ENCODE measurements at places on chromosomes 16 and 17.

DNA sequence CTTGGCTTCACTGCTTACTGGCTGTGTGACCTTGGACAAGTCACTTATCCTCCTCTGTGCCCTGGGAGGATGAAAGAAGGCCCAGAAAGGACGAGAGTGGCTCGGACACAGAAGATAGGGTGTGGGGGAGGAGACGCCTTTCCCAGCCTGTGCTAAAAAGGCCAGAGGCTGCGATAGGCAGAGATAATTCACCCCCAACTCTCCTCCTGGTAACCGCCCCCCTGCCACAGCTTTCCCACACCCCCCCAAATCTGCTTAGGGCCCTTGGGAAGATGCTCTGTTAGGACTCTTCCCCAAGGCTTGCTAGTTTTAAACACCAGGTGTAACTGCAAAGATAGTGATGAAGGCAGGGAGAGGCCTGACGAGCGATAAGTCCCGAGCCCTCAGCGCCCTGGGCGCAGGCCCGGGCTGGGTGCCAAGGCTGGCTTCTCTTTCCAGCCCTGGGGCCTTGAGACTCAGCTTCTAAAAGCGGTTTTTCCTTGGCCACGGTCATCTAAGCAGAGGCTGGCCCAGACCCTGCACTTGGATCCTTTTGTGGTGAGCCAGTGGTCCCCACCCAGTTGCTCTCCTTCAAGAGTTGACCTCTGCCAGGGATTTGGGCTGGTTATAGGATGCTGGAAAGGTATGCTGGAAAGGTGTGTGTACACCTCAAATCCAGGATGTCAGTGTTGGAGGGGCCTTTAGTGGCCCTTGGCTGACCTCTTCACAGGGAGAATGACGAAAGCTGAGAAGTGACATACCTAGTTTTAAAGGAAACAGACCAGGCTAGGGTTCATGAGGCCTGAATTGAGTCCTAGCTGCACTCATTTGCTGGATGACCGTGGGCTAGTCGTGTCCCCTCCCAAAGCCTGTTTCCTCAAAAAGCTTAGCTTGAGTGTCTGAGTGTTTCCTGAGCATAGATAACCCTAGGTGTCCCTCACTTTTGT, 3.4 kb upstream of the PPP1R9B start:
- no peak for DNase-seq

- DNase-seq: no peak
These were observed 1.4 kb downstream of the GOT2 start for GRCh38 chr16:58732545-58733247.

DNA sequence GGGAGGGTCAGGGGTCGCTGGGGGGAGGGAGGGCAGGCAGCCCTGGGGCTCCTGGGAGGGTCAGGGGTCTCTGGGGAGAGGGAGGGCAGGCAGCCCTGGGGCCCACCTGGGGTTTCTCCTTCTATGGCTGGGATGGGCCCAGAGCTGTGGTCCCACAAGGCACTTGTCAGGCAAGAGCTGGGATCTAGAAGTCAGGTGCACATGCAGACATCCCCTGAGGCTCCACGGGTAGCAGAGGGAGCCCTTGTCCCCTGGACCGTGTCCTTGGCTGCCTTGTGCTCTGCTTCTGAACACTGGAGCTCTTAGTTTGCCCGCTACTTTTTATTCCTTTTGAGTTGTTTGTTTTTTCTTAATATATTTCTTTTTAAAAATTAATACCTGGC, 1.8 kb downstream of the TUBB3 start:
- no peak for DNase-seq

DNA sequence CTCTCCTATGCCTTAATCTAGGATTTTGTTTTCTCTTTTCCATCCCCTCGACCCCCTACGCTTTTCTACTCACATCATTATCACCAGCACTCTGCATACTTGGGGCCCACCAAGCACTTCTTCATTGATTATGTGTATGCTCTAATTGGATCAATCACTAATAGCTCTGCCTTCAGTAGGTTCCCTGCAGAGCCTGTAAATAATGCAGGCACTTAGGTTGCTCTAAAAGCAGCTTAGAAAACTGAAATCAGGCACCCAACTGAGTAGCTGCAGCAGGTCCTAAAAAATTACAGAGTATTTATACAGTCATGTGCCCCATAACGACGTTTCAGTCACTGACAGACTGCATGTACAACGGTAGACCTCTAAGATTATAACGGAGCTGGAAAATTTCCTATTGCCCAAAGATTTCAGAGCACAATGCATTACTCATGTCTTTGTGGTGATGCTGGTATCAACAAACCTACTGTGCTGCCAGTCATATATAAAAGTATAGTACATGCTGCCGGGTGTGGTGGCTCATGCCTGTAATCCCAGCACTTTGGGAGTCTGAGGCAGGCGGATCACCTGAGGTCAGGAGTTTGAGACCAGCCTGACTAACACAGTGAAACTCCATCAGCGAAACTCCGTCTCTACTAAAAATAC, 280.4 kb downstream of the HS3ST3B1 start:
- DNase-seq: no peak

GRCh38 chr16:8199390-8199789, 390.9 kb downstream of the TMEM114 start:
- DNase-seq: no peak

- DNase-seq: no peak
These were observed 14.3 kb upstream of the TMED6 start for GRCh38 chr16:69365901-69366300.

- no peak for DNase-seq
These were observed 101.6 kb upstream of the CES5A start for GRCh38 chr16:55976815-55977214.

GRCh38 chr17:47188271-47188875, 722 bp downstream of the CDC27 start:
- no peak for DNase-seq

- no peak for DNase-seq
These were observed 59.6 kb downstream of the ANKFY1 start for GRCh38 chr17:4204190-4204589.

GRCh38 chr17:43309505-43310332, 75.9 kb upstream of the RNU2-1 start:
- no peak for DNase-seq

GRCh38 chr17:28661635-28662526, at the start of the genes SDF2 and SUPT6H:
Gene SDF2 (minus strand): TSS chr17:28661906. CDS start chr17:28661876, 30 bp downstream.
Gene SUPT6H (plus strand): TSS chr17:28662205. CDS start chr17:28673402, 11,197 bp downstream.
- DNase-seq: peak; percentile 86

DNA sequence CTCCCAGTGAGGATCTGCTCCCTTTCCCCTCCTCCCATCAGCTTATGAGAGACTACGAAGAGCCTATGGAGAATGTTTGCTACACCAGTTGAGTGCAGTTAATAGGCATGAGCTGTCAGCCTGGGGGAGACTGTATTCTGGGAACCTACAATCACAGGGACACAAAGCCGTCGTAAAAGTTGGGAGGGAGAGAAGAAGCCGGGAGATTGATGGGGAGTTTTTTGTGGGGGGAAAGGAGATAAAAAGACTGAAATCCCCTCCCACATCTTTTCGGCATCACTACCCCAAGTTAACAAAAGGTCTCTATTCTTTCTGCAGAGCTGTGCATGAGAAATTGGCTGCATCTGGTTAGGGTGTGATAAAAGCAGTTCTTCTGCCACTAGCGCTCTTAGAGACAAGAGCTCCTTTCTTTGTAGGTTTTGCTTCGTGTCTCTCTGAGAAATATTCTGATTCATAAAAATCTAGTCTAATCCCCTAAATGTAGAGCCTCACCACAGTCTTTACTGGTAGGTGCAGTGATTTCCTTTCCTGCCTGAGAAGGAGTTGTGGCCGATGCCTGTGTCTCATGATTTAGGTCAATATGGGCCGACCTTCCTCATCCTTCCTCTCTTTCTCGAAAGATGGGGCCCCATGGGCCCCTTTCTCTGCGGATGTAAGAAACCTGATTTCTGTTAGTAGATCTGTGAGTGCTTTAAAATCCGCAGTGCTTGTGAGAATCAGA, 77.4 kb downstream of the BPTF start:
- no peak for DNase-seq

DNA sequence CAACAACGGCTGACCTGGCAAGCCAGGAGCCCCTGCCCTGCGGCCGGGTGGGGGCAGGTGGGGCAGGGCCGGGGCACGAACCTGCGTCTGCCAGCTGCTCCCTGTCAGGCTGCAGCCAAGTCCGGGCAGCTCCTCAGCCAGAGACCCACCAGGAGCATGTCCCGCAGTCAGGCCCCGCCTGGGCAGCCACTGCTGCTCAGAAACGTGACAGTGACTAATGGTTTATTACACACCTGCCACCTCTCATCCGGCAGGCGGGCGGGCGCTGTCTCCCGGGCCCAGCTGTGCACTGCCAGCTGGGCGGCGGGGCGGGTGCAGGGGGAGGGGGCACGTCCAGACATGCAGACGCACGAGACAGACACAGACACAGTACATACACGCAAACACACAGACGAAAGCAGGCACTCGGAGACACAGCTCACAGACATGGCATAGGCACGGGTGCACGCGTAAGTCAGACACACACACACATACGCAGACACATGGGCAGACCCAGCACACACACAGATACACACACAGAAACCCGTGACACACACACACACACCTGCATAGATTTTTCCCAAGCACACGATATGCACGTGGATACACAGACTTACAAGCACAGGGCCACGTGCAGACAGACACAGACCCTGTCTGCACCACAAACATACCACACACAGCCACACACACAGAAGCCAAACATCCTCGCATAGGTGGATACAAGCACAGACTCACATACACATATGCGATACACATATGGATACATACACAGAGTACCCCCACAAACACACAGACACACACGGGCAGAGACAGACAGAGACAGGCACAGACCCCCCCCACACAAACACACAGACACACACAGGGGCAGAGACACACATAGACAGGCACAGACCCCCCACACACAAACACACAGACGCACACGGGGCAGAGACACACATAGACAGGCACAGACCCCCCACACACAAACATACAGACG, 248.3 kb upstream of the CIBAR2 start:
- DNase-seq: no peak

DNA sequence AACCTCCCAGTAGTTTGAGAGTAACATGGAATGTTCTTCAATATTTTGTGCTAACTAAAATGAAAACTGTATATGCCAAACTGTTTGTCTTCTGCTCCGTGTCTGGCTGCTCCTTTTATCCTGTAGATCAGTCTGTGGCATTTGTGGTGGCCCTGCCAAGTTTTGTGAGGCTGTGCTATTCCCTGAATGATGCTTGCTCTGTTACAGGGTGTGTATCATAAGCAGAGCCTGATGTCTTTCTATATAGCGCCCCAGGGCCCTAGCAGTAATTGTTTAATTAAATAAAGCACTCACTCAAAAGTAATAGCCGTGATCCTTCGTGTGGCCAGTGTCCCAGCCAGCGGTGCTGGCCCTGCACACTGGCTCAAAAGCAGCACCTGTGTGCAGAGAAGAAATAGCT, 27.8 kb upstream of the NAT9 start:
- DNase-seq: no peak

DNA sequence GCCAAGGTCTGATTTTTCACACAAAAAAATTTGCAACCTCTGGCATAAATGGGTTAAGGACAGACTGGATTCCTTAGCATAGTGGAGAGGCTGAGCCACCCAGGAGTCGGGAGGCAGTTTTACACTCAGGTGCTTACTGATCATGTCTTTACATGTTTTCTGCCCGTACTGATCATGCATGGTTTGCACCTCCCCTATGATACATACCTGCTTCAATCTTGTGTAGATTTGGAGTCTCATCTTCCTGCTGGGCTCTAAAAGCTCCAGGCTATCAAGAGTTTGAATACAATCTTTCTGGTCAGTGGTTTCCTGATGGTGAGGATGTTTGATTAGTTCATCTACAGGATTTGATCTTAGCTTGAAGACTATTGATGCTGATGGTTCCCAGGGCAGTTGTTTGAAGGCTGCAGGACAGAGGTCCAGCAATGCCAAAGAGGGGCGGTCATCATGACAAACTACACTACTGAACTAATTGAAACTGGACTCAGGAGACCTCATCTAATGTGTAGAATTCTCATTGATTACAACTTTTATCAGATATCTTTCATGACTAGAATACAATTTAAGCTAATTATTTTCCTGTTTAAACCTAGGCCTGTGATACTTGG, 6.9 kb downstream of the C1QBP start:
- no peak for DNase-seq

DNA sequence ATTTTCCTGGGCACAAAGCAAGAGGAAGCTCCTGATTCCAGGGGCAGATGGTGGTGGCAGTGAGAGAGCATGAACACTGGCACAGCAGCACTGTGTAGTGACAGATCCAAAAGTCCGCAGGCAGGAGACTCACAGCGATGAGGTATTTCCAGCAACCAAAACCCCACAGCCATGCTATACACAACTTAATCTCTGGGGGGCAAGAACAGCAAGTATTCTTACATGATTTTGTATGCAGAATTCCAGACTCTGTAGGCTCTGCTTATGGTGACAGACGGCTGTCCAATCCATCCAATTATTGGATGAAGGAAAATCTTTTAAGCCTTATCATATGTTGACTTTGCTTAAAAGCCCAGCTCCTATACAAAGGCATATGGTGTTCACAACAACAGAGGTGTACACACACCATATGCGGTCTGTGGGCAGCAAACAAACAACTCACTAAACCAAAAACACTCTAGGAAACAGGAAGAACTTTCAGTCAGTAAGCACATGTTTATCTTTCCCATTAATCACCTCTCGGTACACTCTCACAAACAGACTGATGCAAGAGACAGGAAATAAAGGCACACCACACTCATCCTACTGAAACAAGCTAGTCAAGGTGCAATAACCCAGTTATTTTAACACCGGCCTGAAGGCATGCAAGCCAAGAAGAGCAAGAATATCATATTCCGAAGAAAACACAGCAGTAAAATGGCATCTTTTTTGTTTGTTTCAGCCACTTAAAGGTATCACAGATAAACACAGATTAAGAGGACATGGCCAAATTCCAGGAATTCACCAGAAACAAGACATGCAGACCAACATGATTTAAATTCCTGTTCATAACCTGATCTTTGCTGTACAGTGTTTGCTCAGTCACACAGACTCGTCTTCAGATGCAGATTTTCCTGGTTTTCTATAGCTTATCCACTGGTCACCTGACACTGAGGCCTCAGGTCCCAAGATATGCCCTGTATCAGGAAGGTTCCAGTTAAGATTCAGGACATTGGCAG, 47.8 kb downstream of the ERN1 start:
- no peak for DNase-seq

DNA sequence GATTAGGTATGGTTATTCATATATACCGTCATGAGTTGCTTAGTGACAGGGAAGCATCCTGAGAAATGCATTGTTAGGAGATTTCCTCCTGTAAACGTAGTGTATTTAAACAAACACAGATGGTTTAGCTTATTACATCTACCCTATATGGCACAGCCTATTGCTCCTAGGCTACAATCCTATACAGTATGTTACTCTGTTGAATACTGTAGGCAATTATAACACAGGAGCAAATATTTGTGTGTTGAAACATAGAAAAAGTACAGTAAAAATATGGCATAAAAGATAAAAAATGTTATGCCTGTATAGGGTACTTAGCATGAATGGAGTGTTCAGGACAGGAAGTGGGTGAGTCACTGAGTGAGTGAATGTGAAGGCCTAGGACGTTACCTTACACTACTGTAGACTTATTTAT, 157.7 kb downstream of the CDH11 start:
- DNase-seq: no peak

DNA sequence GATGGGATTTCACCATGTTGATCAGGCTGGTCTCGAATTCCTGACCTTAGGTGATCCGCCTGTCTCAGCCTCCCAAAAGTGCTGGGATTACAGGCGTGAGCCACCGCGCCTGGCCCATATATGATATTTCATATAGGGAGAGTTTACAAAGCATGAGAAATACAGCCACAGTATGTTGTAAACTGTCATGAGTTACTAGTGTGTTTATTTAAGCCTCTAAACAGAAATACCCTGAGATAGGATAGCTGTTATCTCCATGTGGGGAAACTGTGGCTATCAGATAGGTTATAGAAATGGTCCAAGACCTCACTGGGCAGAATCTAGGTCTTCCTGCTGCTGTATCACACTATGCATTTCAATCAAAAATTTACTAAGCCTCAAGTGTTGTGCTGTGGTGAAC, 2.1 kb upstream of the CDK5RAP3 start:
- no peak for DNase-seq

- no peak for DNase-seq
These were observed 175.3 kb downstream of the UTP18 start for GRCh38 chr17:51435641-51436091.

Data from omental fat pad (tissue), 4 donors.